ENCODE measurements at places on chromosomes 11 and 22.

- no peak for DNase-seq
These were observed 21.9 kb downstream of the OTOG start for GRCh38 chr11:17568944-17569343.

- no peak for DNase-seq
These were observed 12.0 kb downstream of the JAML start for GRCh38 chr11:118212781-118213191.

DNA sequence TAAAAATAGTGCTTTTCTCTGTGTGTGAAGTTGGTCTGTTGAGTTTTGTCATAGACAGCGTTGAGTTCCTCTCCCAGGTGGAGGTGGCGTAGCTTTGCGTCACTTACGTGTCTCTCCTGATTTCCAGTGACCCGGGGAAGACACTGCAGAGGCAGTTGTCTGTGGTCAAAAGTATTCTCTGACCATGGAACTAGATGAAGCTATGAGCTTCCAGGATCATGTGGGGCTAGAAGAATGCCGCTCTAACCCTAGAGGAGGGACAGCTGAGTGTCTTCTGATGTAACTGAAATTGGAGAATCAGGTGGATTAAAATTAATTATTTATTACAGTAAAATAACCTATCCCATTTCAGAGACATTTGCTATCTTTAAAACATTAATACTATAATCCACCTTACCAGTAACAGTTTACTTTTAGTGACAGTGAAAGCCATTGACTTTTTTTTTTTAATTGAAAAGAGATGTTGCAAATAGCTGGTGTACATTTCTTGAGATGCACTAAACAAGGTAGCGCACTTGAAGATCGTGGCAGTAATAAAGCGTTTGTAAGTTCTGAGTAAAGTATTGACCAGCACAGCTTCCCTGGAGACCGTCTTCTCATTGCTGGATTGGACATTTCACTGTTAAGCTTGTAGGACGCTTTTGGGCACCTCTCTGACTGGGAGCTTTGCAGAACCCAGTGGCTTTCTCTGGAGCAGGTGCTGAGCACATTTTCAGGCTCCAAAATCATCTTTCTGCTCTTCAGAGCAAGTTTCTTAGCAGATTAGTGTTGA is 9.7 kb downstream of the CAT start:
- no peak for DNase-seq

GRCh38 chr22:50691521-50691920 is 18.9 kb downstream of the SHANK3 start:
- peak; percentile 71 for DNase-seq

DNA sequence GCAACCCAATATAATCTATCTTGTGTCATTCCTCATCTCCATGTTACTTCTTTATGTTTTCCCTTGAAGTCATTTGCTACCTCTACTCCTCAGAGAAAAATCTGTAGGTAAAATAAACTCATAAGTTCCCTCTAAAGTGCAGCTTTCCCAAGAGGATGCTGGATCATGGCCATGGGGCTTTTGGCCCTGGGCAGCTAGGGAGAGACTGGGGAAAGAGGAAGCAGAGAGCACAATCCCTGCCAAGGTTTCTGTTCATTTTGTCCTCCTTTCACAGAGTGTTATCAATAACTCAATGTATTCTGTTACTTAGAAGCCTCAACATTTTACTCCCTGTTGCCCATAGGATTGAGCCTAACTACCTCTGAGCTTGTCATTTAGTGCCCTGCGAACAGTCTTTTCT is 9.0 kb downstream of the RNF121 start:
- peak; percentile 35 for DNase-seq

DNA sequence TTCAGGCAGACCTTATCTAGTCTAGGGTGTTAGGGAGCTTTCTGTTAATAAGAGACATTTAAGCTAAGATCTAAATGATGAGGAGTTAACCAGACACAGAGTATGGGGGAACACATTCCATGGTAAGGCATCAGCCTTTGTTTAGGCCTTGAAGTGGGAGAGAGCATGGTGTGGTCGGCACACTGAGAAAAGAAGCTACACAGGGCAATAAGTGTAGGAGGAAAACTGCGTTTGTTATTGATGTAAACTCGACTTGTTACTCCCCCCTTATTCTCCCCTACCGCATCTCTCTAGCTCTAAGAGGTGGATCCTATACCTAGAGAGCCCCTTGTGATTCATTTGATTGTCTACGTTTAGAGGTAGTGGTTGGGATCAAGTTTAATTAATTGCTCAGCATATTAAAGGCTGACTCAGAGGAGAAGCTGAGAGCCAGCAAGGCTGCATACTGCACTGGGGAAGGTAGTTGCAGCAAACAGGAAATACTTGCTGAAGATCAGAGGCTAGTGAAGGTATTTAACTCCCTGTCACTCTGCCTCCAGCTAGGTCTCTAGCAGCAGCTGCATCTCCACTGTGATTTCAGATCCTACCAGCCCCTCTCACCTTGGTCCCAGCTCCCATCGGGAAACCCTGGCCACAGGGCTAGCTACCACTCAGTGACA is 86.8 kb upstream of the TEAD1 start:
- peak; percentile 40 for DNase-seq

DNA sequence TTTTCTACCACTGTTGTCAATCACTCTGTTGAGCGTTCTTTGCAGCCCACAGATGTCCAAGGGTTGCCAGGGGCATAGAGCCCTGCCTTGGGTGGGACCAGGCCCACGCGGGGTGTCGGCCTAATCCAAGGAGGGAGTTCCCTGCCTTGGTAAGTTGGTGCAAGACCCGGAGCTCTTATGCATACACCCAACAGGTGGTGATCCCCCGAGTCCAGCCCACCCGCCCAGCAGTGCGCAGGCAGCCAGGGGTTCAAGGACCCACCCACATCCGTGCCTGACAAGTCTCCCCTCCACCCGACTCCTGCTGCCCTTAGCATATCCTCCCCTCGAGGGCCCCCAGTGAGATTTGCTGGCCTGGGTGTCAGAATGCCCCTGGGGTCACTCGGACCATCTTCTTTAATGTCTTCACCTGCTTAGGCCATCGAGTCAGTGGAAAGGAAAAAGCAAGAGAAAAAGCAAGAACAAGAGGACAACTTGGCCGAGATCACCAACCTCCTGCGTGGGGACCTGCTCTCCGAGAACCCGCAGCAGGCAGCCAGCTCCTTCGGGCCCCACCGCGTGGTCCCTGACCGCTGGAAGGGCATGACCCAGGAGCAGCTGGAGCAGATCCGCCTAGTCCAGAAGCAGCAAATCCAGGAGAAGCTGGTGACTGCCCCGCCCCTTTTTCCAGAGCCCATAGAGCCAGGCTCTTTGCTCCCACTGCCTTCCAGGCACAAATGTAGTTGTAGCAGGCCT is 12.2 kb downstream of the RIBC2 start:
- no peak for DNase-seq

- no peak for DNase-seq
These were observed 46.0 kb upstream of the WNT7B start for GRCh38 chr22:46022881-46023512.

- no peak for DNase-seq
These were observed 552.8 kb upstream of the LRRC4C start for GRCh38 chr11:42012271-42012670.

GRCh38 chr11:15800111-15800800 is 556.1 kb downstream of the SOX6 start:
- DNase-seq = peak; percentile 91

DNA sequence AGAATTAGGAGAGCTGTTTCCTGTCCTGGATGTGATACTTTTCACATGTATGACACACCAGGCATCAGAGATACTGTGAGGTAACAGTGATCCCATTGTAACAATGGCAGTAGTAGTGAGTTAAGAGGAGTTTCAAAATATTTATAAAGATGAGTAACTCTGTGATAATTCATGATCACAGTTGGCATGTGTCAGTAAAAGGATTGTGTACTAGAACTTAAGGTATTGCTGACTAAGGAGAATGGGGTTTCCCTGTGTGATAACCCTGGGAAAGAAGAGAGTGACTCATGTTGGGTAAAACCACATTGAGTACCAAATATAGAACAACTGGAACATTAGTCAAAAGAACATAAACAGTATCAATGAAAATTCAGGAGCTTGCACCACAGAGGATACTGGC is 22.9 kb upstream of the SLC5A1 start:
- peak; percentile 74 for DNase-seq

DNA sequence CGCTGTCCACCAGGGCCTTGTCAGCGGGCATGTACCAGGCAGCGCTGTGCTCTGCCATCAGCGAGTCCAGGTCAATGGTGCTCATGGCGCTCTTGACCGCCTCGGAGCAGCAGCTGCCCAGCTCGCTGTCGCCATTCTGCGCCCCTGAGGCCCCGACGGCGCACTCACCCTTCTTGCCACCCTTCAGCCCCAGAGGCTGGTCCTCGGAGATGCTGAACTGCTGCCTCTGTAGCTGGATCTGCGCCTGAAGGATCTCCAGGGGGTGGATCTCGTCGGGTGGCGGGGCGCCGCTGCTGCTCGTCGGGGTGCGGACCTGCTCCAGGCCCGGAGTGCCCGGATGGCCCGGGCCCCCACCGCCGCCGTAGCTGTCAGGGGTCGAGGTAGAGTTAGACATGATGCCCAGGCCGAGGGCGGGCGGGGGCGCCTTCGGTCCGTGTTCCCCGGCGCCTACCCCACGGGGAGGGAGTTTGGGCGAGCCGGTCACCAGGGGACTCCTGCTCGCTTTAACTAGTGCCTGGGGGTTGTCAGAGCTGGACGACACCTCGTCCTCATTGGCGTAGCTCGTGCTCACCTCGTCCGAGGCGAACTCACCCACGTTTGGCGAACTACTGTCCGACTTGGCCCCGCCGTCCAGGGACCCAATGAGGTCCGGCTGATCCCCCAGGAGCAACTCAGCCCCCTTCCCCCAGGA is 4.6 kb downstream of the MN1 start:
- no peak for DNase-seq

- no peak for DNase-seq
These were observed 3.6 kb upstream of the MRPL23 start for GRCh38 chr11:1943576-1943975.

DNA sequence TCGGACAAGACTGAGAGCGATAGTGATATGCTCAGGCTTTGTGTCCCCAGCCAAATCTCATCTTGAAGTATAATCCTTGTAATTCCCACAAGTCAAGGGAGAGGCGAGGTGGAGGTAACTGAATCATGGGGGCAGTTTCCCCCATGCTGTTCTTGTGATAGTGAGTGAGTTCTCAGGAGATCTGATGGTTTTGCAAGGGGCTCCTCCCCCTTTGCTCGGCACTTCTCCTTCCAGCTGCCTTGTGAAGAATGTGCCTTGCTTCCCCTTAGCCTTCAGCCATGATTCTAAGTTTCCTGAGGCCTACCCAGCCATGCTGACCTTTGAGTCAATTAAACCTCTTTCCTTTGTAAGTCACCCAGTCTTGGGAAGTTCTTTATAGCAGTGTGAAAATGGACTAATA is 7.5 kb upstream of the FOLR2 start:
- DNase-seq = no peak

- DNase-seq = no peak
These were observed 976.2 kb downstream of the NTM start for GRCh38 chr11:132346558-132347148.

- DNase-seq = no peak
These were observed 66.1 kb downstream of the SLC36A4 start for GRCh38 chr11:93131709-93132108.

DNA sequence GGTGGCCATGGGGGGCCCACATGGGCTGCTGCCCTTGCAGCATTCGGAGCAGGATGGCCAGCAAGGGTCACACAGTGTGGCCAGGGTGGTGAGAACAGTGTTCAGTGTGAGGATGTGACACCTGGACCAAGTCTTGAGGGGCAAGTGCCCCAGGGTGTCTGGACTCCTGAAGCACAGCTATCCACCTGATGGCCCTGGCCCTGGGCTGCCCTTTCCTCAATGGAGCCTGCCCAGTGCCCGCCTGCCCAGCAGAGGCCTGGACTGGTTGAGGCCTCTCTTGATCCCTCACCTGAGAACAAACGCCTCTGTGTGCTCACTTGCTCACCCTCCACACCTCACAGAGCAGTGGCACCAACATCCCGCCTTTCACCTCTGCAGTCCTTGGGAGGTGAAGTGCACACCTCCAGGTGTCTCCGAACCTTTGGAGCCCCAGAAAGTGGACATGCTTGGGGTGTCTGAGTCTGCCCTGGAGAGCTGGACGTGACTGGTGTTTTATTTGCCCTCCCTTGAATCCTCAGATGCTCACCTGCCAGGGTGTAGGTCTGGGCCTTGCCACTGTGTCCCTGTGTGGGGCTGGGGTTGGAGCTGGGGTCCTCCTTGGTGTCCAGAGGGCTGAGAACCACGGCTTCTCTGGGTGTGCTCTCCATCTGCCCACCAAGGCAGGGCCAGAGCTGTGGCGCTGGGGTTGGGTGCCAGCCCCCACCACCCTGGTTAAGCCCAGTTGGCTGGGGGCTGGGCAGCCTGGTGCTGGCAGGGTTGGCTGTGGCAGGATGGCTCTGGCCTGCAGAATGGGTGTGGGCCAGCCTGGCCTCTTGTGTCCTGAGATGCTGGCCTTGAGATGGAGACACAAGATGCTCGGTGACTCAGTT is 3.8 kb upstream of the MUC2 start:
- DNase-seq = no peak

DNA sequence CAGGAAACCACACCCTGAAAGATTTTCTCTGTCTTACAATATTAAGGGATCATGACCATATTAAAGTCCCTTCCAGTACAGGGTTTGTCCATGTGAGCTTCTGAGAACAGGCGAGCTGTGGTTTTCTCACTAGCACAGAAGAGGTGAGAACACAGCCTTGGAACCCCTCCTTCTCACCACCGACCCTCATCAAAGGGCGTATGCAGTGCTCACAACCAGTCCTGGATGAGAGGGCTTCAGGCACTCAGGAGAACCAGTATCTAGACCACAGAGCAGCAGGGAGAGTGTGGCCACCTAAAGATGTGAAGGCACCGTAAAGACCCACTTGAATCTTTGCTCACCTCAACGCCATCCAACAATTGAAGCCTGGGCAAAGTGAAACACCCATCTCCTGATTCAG is 397.0 kb downstream of the ETS1 start:
- DNase-seq = no peak

- DNase-seq = no peak
These were observed 154.7 kb upstream of the GUCY1A2 start for GRCh38 chr11:107172996-107173395.

DNA sequence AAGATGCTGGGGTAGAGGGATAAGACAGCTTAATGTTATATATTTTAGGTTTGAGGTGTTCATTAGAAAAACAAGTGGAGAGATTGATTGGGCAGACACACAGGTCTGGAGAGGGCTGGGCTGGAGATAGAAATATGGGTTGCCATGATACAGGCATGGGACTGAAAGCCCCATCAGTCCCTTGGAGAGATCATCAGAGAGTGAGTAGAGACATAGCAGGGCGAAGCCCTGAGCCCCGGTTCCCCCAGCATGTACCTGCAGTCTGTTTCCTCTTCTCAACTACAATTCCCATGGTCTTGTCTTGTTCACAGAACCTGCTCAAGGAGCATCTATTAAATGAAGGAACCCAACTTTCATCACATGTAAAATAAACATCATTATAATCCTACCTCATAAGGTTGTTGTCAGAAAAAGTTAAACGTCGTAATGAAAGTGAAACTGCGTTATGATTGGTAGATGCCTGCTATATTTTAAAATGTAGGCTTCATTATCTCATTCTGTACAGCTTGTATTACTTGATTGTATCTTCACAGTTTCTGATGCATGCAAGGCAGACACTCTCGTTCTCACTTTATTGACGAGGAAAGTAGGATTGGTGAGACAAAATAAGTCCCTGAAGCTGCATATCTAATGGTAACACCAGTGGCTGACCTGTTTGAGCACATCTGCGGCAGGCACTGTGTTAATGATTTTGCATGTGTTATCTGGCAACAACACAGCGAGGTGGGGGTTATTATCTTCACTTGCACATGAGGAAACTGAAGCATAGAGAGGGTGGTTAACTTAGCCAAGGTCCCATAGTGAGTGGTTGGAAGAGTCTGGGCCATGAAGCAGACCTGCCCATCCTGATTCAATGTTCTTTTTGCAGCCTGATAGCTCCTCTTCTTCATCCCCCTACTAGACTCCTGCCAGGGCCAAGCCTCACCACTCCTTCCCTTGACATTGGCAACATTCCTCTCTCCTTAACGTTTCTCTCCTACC is 63.5 kb downstream of the ENDOD1 start:
- DNase-seq = no peak
